ENCODE measurements at places on chromosomes 7 and 10.
A peak's percentile ranks its signal among the peaks of the same experiment; 100 is the strongest.

- DNase-seq, result no peak
Measured at GRCh38 chr7:136941816-136942215, 73.4 kb downstream of the CHRM2 start.

DNA sequence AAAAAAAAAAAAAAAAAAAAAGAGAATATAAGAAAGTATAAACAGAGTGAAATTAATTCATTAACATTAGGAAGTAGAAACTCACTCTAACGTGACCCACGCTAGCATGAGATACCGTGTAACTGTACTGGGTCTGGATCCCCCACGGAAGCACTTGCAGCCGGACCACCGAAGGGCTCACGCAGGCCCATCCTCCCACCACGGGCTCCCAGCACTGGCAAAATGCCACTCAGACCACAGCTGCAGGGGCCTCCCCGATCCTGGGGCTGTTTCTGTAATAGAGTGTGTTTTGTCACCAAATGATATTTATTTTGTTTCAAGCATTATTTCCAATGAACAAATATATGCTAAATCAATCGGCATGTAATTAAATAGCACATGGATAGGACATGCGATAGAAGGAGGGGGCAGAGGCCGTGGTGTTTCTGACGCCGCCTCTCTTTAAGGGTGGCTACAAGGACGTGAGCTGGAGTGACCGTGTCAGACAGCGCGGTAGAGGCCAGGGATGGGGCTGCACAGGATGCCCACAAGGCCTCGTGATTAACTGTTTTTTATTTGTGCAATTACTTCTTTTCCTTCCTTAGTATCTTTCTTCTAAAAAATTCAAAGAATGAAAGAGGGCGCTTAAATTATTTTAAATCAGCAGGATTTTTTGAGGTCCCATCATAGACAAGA lies 568.5 kb downstream of the PTPRN2 start:
- no peak for DNase-seq

GRCh38 chr7:26090927-26091519 lies 61.0 kb upstream of the NFE2L3 start:
- peak; percentile 87 for DNase-seq

GRCh38 chr10:130810856-130811255 lies 500.7 kb downstream of the TCERG1L start:
- DNase-seq, result no peak

- no peak for DNase-seq
Measured at GRCh38 chr7:64877714-64878610, 25.1 kb upstream of the ZNF273 start.

DNA sequence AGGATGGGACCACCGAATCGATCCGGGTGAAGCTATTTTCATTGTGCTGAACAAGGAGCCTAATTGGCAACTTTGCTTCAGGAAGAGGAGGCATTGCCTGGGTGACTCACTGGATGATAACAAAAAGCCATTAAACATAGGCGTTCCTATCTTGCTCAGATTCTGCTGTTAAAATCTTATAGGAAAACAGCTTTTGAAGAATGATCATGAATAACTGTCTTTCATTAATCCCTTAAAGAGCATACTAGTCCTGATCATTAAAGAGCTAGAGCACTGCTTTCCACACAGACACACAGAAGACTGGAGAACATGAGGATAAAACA lies 174.2 kb upstream of the IMMP2L start:
- DNase-seq, result no peak

- peak; percentile 82 for DNase-seq
Measured at GRCh38 chr10:29119374-29119773, 169.5 kb upstream of the LYZL1 start.

DNA sequence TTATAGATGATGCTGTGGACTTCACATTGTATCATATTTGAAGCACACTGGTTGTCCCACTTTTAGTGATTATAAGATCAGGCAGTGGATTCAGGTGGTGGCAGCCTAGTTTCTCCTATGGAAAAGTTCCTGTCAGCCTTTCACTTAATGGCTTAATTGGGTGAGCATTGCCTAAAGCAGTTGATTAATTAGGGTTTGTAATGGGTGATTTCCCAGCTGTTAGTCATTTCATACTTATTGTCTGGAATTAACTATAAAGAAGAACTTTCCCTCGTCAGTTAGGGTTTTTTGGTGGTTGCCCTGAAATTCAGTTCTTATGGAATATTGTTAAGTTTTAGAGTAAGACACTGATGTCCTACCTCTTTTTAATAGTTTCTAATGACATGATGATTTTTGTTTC lies 78.8 kb downstream of the SLC25A40 start:
- DNase-seq, result peak; percentile 4

Data from eye (tissue), 1 donor.